ENCODE measurements at places on chromosomes 3 and 15.

GRCh38 chr3:44117239-44117638, 124.4 kb upstream of the TOPAZ1 start:
- DNase-seq = no peak

GRCh38 chr3:41244620-41245336, 45.5 kb downstream of the CTNNB1 start:
- DNase-seq = no peak

DNA sequence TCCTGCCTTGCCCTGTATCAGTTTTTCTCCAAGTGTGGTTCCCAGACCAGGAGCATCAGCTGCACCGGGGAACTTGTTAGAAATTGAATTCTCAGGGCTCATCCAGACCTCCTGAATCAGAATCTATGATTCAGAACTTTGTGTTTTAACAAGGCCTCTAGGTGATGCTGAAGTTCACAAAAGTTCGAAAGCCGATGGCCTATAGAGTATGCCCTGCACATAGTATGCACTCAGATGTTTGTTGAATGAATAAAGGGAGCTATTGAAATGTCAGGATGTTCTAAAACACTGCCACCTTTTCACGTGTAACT, 664 bp upstream of the LARP6 start:
- peak; percentile 32 for DNase-seq

DNA sequence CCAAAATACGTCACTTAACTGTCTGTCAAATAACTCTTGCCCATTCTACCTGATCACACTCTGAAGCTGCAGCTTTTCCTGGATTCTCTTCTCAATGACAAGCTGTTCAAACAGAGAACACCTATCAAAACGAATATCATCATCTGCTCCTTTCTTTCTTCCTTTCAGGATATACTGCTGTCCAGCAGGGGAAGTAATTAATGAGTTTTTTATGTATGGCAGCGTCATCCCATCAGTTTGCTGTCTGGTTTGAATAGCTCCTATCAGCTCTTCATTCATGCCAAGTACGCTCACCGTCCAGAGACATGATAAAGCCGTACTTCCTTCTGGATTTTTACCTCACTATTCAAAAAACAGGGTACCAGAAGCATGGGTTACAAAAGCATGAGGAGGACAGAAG, at the start of gene CHRM5:
CHRM5 (plus strand) TSS at position 274 of the 400 bp plus-strand sequence. CDS start 94,221 bp downstream, outside the sequence.
- no peak for DNase-seq

DNA sequence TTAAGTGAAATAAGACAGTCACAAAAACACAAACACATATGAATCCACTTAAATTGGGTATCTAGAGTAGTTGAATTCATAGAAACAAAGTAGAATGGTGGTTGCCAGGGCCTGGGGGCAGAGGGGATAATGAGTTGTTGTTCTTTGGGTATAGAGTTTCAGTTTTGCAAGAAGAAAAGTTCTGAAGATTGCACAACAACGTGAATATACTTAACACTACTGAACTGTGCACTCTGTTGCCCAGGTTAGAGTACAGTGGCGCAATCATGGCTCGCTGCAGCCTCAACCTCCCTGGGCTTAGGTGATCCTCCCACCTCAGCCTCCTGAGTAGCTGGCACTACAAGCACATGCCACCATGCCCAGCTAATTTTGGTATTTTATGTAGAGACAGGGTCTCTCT, 14.9 kb downstream of the GRAMD2A start:
- no peak for DNase-seq

DNA sequence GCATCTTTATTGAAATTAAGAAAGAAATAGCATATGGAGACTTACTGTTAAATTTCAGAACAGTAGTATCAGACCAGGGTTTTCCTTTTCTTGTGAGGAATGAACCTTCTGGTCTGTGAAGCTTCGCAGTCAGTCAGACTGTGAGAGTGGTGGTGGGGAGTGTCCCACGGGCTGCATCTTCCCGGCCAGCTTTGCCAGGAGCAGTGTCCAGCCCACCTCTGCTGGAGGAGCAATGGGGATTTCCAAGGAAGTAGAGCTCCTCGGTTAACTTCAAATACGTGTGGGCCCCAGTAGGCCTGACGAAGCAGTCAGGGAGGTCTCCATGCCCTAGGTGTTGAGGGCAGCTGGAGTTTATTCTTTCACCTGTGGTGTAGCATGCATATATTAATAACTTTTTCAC, 40.9 kb upstream of the FBXL22 start:
- DNase-seq = no peak

GRCh38 chr15:39434163-39434562, 146.7 kb upstream of the THBS1 start:
- no peak for DNase-seq

DNA sequence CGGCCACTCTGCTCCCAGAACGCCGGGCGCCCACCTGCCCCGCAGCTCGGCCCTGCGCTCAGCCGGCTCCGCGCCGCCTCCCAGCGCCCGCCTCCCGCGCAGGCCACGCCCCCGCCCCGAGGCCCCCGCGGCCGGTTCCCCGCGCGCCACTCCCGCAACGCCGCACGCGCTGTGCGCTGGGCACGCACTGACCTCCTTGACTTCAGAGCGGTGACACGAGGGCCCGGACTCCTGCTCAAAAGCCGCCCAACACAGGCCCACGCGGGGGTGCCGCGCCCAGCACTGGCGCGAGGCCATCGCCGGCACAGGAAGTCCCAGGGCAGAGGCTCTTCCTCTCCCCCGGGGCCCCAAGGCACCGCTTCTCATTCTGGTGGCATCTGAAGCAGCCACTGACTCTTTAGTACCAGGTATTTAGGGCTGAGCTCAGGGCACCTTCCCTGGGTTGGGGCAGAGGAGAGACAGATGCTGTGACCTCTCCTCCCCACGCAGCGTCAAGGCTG, 12.4 kb downstream of the TNK2 start:
- DNase-seq = peak; percentile 51

DNA sequence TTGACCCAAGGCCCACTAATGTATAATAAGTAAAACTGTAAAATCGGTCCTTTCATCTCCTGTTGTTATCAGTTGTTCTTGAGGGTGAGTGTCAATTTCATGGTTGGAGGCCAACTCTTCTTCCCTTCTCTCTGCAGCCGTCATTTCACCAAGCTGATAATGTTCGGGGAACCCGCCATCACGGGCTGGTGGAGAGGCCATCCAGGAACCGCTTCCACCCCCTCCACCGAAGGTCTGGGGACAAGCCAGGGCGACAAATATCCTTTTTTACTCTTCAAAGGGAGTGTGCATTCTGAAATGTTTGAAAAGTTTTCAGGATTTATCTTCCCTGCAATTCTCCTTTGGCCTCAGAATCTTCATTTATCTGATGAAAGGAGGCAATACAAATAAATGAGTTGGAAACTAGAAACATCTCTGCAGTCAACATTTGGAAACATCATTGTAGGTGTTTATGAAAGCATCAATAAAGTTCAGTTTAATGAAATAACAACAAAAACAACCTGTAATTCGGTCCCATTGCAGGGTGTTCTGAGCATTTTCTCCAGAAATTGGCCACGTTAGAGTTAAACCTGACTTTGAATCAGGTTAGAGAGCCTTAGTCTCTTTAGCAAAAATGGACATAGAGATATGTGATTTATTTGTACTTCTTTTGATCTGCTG, 63.9 kb downstream of the CRTC3 start:
- DNase-seq = no peak

- no peak for DNase-seq
These were observed 6.2 kb upstream of the TIMMDC1 start for GRCh38 chr3:119492128-119492527.

DNA sequence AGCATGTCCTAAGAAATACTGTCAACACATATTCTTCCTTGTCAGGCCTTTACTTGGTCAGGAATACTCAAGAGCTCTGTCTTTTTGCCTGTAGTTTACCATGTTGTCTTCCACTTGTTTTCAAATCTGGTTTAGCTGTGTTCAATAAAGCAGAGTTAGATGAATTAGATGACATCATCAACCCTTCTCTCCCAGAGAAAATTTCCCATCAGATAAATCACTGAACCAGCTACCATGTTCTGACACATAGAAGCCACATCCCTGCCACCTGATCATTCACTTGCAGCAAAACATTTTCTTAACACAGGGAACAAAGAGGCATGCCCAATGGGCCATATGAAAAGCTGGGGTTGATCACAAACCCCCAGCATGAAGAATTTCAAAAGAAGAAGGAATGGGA, 42.1 kb downstream of the TERC start:
- no peak for DNase-seq

- no peak for DNase-seq
These were observed 8.8 kb downstream of the KLF15 start for GRCh38 chr3:126348308-126348920.

- DNase-seq = no peak
These were observed 28.5 kb upstream of the PTPRG start for GRCh38 chr3:61532739-61533500.

GRCh38 chr3:122025296-122025695, 3.2 kb upstream of the ILDR1 start:
- no peak for DNase-seq

DNA sequence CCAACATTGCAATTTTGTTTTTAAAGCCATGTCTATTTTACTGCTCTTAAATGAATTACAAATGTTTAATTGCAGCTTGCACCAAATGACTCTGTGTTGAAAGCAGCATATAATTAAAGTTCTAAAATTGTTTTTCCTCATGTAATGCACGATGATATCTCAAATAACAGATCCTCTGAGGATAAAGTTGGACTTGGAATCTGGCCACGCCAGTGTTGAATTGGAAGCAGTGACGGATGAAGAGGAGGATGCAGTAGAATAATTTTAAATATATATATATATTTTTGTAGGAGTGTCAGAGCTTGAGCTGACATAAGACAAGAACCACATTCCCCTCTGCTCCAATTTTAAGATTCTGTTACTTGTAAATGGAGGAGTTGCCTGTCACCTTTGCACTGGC, 406.6 kb upstream of the DPPA4 start:
- DNase-seq = no peak

DNA sequence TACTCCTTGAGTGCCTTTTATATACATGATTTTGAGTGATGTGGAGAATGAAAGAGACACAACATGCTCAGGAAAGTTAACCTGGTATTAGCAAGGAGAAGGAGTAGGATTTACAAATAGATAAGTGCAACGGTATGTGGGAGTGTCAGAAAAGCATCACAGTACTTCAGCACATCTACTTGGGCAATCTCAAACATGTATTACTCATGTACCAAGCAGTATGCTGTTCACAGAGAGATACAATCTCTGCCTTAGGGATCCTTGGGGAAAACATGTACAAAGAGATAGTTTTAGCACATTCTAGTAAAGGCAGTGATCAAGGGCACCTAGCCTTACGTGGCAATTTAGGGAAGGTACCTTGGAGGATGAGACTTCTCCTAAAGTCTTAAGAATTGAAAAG, 146.5 kb downstream of the FILIP1L start:
- DNase-seq = no peak

DNA sequence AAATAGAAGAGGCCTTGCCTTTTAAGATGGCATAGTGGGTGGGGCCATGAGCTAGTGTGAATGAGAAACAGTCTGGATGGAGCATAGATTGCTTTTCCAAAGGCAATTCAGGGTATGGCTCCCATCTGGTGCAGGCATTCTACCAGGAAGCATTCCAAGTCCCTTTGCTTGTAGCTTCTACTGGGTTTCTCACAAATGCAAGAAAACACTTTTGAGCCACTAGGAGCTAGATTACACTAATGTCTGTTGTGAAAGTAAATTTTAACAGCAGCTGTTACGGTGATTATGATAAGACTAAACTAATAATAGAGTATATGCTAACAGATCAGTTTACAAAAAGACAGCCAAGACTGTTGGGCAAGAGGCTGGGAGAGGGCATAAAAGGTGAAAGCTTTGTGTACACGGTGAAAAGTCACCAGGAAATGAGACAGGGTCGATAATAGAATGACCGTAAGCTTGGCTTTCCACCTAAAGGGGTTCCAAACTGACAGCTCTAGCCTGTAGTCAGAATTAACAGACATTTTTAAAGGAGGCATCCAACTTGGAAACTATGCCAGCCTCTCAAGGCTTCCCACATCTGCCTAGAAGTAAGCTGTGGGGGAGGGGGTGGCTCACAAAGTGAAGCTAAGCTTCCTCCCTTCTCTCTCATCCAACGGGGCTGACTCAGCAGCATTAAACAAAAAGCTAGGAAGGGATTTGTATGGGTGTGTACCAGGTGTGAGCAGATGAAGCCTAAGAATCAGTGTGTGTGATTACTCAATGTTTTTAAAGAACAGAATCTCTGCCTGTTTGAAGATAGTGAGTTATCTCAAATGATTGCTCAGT, 61.1 kb upstream of the GPD1L start:
- peak; percentile 46 for DNase-seq

DNA sequence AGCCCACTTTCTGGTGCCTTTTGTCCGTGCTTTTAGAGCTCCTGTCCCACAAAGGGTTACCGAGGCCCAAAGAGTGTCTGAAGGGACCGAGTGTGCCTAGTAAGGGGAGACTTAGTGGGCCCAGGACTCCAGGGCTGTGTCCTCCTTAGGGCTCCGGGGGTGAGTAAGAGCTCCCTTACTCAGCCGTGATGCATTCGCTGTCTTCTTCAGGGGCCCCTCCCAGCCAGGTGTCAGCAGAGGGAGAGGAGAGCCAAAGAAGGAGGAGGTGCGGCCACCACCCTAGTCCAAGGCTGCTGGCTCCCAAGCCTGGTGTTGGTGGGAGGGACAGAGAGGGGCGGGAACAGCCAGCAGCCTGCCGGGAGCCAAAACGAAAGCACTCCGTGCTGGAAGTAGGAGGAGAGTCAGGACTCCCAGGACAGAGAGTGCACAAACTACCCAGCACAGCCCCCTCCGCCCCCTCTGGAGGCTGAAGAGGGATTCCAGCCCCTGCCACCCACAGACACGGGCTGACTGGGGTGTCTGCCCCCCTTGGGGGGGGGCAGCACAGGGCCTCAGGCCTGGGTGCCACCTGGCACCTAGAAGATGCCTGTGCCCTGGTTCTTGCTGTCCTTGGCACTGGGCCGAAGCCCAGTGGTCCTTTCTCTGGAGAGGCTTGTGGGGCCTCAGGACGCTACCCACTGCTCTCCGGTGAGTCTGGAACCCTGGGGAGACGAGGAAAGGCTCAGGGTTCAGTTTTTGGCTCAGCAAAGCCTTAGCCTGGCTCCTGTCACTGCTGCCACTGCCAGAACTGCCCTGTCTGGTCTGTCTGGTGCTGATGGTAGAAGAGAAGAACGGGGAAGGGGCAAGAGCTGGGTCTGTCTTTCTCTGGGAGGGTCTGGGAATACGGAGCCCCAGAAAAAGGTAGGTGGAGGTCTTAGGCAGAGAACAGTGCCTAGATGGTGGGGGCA, at the start of gene IL17RC:
IL17RC (plus strand) TSS at position 365 of the 947 bp plus-strand sequence; CDS start at position 583, 218 bp downstream.
- peak; percentile 95 for DNase-seq

- no peak for DNase-seq
These were observed 6.9 kb upstream of the CHD2 start for GRCh38 chr15:92893200-92893599.

- no peak for DNase-seq
These were observed 177.1 kb downstream of the UACA start for GRCh38 chr15:70586241-70586640.

GRCh38 chr3:132657869-132658747, 1.5 kb downstream of the ACAD11 start:
- DNase-seq = no peak

DNA sequence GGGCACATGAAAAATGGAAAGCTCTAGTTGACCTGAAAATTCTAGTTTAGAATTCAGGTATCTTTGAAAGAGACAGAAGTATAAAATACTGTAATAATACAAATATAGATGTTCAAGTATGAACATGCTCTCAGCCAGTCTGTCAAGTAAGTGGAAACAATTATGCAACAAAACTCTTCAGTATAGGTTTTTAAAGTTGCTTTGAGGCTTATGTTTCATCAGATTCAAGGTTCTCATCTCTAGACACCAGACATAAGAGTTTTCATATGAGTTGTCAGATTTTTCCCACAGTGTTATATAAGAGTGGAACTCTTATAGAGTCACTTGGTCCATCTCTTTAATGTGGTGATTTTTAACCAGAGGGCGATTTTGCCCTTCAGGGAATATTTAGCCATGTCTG, 22.0 kb downstream of the CMSS1 start:
- no peak for DNase-seq
